ENCODE measurements at places on chromosomes 2 and 18.

- no peak for DNase-seq
These were observed 420.4 kb upstream of the RAB6C start for GRCh38 chr2:129559101-129559500.

- DNase-seq, result no peak
These were observed 1.5 kb downstream of the SMCHD1 start for GRCh38 chr18:2656981-2657512.

- DNase-seq, result no peak
These were observed 407.4 kb upstream of the LRRTM1 start for GRCh38 chr2:80711915-80712314.

GRCh38 chr2:119019521-119019920, 77.5 kb downstream of the MARCO start:
- no peak for DNase-seq

- no peak for DNase-seq
These were observed 68.5 kb downstream of the AGPS start for GRCh38 chr2:177460973-177461585.

- no peak for DNase-seq
These were observed 117.0 kb downstream of the LAMA1 start for GRCh38 chr18:7000484-7001096.

GRCh38 chr2:96760986-96761832, 507 bp downstream of the CNNM4 start:
- no peak for DNase-seq

- no peak for DNase-seq
These were observed 23.1 kb downstream of the SERPINB11 start for GRCh38 chr18:63725682-63726480.

GRCh38 chr2:23709311-23709710, 217.6 kb downstream of the ATAD2B start:
- no peak for DNase-seq

GRCh38 chr2:80068038-80068731, 236.4 kb downstream of the LRRTM1 start:
- no peak for DNase-seq

DNA sequence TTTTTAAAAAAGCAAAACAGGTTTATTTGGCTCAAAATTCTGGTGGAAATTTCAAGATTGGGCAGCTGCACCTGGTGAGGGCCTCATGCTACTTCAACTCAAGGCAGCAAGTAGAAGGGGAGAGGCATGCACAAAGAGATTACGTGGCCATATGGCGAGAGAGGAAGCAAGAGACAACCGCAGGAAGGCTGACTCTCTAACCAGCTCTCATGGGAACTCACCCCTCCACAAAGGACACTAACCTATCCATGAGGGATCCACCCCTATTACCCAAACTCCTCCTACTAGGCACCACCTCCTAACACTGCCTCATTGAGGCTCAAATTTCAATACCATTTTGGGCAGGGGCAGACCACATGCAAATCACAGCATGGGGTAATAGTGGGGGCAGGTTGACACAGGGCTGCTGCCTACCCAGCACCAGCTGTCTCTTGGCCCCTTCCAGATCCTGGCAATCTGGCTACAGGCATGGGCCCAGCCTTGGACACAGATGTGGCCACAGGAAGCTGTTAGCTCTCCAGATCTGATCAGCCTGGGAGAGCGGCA, 2.0 kb upstream of the CAPN10 start:
- no peak for DNase-seq

DNA sequence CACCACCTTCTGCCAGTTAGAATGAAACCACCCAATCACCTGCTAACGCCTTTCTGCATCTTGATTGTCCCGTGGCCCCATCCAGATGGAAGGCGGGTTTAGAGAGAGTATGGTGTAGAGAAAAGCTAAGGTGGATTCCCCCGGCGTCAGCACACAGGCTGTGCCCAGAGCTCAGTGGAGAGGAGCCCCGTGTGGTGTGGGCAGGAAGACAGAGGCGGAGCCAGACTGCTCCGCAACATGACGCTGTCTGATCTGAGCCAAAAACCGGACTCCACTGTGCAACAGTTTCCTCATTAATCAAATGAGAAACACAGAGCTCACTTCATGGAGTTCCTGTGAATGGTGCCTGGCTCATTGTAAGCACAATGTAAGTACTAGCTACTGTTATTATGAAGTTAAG, 448.1 kb upstream of the SMIM21 start:
- no peak for DNase-seq

- DNase-seq, result no peak
These were observed 29.6 kb upstream of the IL37 start for GRCh38 chr2:112881217-112881985.

- DNase-seq, result no peak
These were observed 10.1 kb upstream of the TMEM185B start for GRCh38 chr2:120233292-120233691.

GRCh38 chr18:63264871-63265270, 54.7 kb downstream of the BCL2 start:
- no peak for DNase-seq

DNA sequence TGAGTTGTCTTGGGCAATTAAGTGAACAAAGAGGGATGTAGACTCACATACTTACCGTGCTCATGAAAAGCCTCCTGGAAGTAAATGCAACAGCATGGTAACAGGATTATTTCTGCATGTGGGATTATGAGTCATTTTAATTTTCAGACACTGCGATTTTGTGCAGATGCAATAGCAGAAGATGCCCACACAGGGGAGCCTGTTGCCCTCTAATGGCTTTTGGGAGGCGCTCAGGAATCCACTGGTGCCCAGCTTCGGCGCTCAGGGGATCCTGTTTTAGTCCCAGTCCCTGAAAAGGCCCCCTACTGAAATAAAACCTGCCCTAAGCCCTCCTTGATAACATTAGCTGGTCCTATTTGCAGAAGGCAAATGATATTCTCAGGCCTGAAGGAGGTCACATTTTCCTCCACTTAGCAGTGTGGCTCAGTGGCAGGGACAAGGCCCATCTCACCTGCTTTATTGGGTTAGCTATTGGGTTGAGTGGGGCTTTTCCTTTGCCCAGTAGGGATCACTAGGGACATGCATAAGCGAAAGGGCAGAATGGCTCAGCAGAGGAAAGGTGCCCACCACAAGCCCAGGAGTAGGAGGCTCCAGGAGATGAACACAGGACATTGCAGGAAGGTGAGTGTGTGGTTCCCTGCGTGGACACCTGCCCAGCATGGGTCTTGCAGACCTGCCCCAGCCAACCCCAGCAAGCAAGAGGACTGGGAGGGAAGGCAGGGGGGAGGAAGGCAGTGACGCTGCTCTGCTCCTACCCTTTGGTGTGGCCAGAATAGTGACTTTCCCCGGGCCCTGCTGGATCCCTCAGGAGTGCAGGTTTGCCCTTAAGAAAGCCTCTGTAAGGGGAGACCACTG, 26.5 kb upstream of the KCNS3 start:
- no peak for DNase-seq

- no peak for DNase-seq
These were observed 36.8 kb upstream of the TRAPPC8 start for GRCh38 chr18:31979714-31980113.

DNA sequence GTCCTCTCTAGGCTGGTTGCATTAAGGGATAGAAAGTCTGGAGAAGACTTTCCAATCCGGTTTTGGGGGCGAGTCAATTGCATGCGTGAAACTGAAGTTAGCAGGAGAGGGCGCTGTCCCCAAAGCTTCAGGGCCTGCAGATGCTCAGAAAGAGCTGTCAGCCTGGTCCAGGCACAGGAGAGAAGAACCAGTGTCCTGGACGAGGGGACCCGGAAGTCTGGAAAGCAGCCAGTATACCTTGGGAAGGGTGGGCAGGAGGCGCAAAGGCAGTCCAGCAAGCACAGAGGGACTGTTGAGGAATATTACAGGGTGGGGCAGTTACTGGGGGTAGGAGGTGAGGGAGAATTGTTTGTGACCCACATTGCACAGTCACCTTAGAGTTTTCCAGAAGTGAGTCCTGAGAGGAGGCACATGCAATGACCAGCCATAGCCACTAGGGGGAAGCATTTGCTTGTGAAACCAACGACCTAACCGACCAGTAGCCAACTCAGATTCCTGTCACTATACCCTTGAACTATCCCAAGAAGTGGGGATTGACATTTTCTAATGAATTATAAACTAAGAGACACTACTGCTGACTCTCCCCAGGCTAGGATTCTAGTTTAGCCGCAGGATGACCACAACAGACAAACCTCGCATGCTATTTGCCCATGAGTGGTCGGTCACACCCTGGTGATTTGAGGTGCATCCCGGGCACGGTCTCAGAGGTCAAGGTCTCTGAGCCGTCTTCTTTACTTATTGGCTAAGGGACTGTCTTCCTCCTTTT, 172.8 kb downstream of the RDH14 start:
- peak; percentile 10 for DNase-seq

GRCh38 chr2:71524476-71524875, 71.1 kb downstream of the DYSF start:
- DNase-seq, result no peak

DNA sequence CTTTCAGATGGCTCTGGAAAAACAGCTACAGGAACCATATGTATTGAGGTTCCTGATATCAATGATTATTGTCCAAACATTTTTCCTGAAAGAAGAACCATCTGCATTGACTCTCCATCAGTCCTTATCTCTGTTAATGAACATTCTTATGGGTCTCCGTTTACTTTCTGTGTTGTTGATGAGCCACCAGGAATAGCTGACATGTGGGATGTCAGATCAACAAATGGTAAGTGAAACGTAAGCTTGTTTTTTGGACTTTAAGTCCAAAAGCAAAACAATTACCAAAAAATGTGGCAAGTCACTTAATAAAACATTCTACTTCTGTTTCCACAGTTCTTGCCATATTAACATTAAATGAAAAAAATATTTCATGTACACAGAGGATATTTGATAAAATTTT, 26.8 kb downstream of the DSG4 start:
- DNase-seq, result no peak

DNA sequence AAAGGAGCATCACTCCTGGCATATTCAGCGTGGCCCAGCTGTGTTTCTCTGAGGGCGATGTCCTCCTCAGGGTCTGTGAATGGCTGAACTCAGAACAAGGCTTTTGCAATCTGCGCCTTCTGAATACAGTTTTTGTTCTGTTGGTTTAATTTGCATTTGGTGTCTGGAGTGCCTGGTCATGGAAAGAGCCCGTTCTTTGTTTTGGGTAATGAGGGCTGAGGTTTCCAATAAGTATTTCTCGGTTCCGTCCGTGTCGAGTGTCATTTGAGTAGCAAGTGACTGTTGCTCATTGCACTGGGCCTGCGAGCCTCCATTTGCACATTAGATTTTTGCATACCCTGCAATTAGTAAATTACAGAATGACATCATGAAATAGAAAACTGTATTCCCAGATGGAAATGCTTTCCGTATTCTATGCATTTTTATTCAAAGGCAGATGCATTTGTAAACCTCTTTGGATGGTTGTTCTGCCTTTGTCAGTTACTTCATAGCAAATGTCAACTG, 57.3 kb downstream of the NEDD4L start:
- no peak for DNase-seq

GRCh38 chr2:55063226-55063625, 13.0 kb upstream of the RTN4 start:
- no peak for DNase-seq

DNA sequence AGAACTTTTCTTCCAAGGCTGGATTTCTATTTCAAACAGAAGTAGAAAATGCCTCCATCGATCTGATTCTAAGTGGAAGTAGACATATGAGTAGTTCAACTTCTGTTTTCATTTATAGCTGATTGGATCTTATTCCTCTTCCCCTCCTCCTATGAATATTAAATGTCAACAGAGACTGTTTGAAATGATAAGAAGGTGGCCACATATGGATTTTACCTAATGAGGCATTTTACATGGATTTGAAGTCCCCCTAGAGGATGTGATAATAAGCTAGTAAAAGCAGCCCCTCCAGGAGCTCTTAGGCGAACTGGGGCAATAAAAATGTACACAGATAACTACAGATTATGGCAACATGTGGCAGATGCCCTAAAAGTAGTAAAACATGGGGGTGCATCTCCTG, 71.0 kb downstream of the UPP2 start:
- no peak for DNase-seq

GRCh38 chr2:231221761-231222160, 23.3 kb downstream of the ARMC9 start:
- DNase-seq, result no peak

DNA sequence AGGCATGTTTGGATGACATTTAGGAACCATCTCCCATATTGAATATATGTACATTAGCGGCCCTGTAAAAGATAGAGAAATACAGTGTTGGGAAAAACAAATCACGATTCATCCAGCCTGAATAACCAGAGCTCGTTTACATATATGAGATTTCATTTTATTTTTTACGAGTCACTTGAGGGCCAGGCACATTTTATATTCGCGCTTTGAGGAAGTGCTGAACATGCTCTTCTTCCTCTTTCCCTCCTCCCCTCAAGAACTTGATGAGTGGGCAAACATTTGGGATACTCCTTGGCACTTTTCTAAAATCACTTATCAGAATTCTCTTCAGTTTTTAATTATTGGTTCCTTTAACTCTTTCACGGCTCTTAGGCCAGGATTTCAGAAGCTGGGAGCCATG, 268.0 kb upstream of the TANK start:
- DNase-seq, result no peak

DNA sequence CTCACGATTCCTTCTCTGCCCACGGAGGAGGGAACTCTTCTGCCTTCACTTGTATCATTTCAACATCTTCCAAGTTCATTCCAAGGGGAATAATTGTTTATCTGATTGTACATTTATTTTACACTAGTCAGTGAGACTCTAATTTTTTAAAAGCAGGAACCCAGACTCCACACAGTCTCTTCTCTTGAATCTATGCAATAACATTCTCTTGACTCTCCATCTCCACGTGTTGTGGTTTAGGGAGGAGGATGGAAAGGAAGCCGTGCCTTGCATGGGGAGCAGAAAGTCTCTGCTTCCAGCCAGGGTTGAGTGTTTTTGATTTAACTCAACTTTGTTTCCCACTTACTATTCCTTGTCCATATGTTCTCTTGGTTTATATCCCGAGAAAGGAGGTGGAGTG, 131.1 kb upstream of the RIOK3 start:
- no peak for DNase-seq

GRCh38 chr2:172376505-172377125, 50.8 kb upstream of the ITGA6 start:
- no peak for DNase-seq

- DNase-seq, result no peak
These were observed 162.5 kb downstream of the TTC32 start for GRCh38 chr2:19739256-19739655.
